Activated naive CD8-positive, alpha-beta T cell treated with anti-CD3 and anti-CD28 coated beads, Interleukin-2, amount 50 U/mL, for 24 hours (primary cell): ENCODE measurements at places on chromosomes 7 and 10.

DNA sequence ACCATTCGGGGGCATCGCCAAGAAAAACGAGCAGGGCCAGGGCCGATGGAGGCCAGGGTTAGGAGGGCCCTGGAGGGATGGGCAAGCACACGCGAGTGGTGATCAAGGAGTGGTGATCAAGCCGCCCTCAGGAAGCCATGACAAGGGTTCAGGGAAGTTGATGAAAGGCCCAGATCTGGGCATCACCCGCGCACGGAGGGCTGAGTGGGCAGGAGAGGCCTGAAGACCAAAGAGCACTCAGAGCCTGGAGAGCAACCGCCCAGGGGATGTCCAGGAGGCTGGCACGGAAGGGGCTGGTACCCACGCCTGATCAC, 114.6 kb downstream of the WDR37 start:
- DNase-seq, result no peak

- DNase-seq, result no peak
These were observed 112.5 kb downstream of the GNAI1 start for GRCh38 chr7:80247144-80247543.

DNA sequence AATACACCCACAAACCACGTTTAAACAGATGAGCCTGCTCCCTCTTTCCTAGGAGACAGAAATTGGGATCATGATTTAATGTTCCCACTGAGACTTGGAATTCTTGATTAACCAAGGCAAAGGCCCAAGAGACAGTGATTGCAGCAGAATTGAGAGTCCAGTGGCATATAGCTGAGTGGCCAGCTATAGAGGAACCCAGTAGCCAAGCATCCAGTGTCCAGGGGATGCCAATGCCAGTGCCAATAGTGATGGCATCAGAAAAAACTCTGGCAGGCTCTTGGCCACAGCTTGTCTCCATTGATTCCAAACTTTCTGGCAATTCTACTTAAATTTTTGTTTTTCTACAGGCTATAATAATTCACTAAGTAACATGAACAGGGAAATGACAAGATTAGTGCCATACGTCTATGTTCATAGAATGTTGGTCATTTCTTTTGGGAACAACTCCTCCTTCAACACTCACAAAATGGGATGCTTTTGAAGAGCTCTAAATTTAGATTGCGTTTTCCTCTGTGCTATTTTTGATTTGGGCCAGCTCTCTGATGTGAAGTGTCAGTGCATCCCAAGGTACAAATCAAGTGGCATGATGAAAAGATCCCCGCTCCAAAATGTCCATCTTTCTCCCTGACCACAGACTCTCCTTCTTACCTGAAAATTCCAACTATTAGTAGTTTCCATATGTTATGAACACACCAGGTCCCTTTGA, 83.1 kb upstream of the A1CF start:
- no peak for DNase-seq

GRCh38 chr10:35565602-35566081, 39.5 kb upstream of the GJD4 start:
- no peak for DNase-seq

- no peak for DNase-seq
These were observed 21.7 kb upstream of the SLC29A3 start for GRCh38 chr10:71297343-71297742.

DNA sequence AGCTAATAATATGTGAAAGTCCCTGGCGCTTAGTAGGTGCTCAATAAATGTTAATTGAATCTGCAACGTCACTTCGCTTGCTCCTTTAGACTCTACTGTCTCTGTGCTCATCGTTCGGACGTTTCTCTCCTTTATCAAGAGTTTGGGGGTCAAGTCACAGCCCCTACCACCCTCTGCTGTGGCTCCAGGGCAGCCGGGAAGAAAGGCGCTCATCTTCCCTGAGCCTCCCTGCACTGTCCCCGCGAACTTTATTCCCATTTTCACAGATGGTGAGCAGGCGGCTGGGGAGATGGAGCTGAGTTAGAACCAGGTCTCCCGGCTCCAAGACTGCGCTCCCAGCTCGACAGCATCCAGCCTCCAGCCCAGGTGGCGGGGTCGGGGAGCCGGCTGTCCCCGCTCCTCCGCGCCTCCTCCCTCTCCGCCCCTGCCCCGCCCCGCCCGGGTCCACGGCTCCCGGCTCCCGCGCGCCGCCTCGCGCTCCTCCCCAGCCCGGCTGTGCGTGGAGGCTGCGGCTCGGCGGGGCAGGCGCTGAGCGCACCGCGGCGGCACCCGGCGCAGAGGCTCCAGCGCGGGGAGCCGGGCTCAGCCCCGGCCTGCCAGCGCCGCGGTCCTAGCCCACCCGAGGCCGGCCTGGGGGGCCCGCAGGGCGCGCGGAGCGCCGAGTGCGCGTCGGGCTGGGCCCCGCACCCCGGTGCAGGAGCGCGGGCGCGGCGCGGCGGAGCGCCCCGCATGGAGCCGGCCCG, at the start of gene CLEC2L:
CLEC2L (plus strand) TSS at position 487 of the 743 bp plus-strand sequence; CDS start at position 730, 243 bp downstream.
- no peak for DNase-seq

DNA sequence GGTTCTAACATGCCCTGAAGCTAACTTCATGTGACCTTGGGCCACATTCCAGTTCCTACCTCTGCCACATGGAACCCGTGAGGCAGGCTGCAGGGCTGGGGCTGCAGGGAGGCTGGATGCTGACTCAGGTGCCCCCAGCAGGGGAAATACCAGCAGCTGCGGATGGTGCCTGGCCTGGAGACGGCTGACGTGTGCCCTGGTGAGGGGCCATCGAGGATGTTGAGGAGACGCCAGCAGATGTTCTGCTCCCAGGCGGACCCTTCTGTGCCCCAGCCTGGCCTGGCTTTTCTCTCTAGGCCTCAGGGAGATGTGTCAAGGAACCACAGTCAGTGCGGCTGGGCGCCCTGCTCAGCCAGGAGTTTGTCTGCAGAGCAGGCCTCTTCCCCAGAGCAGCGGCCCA, 8.8 kb downstream of the BAG3 start:
- no peak for DNase-seq
